ENCODE measurements at places on chromosomes 7 and 10.

DNA sequence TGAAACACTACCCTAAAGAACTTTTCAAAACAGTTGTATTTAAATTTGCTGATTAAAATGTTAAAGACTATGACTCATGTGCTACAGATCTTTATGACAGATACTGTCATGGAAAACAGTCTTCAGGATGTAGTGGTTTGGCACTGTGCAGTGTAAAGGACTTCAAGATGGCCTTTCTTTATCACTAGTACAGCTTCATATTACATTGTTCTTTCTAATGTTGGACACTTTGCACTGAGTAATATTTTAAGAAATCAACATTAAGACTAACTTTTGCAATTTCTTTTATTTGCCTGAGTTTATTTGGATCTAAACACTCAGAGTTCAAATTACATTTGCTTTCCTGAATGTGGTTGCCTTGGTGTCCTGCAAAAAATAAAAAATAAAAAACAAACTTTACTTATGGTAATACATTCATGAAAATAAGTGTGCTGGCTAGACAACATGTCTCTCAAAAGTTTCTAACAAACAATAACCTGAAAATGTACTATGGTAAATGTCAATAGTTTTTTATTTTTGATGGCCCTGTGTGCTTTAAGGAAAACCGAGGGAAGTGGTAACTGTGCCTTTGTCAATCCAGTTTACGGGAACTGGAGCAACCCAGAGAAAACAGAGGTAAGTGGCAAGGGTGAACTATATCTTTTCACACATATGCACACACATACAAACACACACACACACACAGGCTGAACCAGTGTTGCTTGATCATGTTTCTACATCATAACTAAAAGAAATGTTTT, 85.9 kb upstream of the PLXDC2 start:
- no peak for DNase-seq

DNA sequence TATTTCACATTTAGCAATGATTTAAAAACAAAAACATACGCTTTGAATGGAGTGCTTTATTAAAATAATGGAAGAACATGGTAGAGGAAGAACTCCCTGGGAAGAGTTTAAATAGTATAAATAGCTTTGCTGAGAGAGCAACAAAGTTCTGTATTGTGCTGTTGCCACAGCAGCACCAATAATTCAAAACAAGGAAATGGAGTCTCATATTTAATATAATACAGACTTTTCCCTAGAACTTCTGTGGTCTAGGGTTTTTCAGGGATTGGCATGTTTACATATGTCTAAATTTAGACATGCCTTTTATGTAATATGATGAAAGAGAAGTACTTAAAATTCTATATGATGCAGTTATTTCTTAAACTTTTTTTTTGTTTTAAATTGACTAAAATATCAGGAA, 217.2 kb upstream of the HDAC9 start:
- no peak for DNase-seq

DNA sequence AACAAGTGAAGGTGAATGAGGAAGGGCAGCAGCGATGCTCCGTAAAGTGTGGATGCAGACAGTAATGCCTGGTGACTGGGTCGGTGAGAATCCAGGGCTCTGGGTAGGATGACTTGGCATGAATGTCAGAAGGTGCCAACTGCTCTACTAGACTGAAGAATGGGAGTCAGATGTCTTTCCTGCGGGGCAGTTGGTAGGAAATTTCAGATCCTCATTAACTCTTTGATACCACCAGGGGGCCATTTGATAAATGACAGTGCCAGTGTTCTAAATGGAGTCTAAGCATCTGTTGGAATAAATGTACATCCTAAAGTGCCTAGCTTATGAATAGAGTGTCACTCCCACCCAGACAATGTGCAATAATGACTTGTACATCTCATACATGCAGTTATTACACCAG, 462.0 kb downstream of the GRM8 start:
- DNase-seq, result no peak

- peak; percentile 23 for DNase-seq
Observed at GRCh38 chr7:140672382-140673062, at the start of gene ADCK2. Gene ADCK2, plus strand, starts transcription at chr7:140672945. Its CDS starts 386 bp downstream, at chr7:140673331.

DNA sequence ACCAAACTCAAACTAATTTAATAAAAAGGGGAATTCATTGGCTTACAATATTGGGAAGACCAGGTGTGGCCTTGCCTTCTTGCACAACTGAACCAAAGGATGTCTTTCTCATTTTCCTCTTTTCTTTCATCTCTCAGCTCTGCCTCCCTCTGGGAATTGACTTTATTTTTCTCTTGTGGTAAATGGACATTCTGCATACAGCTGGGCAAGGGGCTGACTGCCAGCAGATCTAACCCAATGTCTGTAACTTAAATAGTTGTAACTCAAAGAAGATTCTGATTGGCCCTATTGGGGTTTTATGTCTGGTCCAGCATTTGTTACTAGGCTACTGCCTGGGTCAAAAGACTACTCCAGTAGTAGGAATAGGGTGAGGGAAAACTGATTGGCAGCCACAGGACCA, 15.3 kb downstream of the PTTG1IP2 start:
- no peak for DNase-seq

DNA sequence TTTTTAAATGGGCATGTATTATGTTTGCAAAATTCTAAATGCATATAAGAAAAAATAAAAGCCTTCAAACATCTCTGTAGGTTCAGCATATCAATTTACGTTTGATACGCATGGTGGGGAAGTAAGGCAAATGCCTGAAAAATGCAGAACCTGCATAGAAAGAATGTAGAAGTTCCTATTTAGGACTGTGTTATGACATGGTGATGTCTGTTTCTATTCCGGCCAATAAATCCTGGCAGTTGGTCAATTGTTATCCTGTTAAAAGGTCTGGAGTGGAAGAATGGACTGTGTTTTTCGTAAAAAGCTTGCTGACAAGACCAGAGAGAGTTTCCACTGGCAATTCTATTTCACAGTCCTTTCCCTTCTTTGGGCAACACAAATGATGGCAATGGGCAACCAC, 49.6 kb upstream of the CAV2 start:
- no peak for DNase-seq

DNA sequence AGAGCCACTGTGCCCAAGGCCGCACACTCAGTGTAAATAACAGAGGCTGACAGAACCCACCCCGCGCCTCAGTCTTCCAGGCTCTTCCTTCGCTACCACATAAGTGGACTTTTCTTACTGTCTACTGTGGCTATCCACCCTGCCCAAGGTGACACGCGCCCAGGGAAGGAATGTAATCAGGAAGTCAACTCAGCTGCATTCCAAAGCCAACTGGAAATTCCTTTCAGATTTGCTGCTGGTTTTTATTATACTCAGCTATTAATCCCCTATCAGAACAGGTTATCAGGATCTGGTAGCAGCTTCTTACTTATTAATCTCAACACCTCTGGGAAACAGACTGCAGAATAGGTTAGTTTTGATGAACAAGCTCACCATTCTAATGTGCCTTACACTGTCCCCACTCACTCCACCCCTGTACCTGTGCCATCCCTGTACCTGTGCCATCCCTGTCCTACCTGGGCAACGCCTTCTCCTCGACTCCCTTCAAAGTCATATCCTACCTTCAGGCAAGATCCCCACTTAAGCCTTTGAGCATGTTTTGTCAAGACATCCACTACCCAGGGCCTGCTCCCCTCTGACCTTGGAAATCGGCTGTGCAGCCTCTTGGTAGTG, 90.7 kb downstream of the NHLRC2 start:
- DNase-seq, result no peak

GRCh38 chr10:13971601-13972475, 358.9 kb downstream of the FRMD4A start:
- no peak for DNase-seq

DNA sequence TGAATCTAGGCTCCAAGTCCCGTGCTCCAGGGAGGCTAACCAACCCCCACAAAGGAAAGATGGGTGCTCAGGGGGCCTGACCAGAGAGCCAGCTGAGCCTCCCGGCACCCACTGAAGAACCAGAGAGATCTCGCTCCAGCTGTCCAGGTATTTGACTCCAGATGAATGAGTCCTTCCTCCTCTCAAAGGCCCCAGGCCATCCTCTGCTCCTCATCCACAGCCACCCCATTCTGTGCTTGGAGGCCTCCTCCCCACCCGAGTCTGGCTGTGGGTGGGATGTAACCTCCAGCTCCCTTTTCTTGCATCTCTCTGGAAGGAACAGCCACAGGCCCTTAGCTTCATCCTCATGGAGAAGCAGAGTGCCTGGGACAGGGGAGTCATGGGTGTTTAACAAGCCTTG, 44.6 kb downstream of the VSTM4 start:
- DNase-seq, result no peak

- DNase-seq, result no peak
Observed at GRCh38 chr10:103661198-103661950, 167.9 kb downstream of the NEURL1 start.

DNA sequence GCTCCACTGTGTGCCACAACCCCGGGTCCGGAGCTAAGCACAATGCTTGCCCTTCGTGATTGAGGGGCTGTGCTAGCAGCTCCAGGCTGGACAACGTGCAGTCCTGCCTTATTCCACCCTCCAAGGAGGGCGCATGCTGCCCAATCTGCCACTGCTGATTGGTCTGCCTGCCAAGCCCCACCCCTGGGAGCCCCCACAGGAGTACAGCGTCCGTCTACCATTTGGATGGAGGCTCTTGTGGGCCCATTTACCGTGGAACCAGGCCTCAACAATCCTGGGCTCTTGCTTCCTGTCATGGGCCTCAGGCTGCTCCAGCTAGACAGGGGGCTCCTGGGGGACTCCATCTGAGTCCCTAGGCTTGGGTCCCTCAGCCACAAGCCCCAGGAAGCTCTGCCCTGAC, 173.3 kb downstream of the SLIT1 start:
- no peak for DNase-seq

- no peak for DNase-seq
Observed at GRCh38 chr7:134856091-134856490, 76.7 kb downstream of the CALD1 start.

DNA sequence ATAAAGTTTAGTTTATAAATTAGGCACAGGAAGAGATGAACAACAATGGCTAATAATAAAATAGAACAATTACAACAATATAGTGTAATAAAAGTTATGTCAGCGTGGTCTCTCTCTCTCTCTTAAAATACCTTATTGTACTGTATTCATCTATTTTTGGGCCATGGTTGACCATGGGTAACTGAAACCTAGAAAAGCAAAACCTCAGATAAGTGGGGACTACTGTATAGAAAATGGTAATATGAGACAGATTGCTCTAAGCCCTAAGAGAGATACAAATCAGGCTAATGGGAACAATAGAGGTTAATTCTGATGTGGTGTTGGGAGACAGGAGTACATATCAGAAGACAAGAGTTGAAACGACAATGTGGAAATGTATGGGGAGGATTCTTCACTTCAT, 86.2 kb downstream of the ZNF365 start:
- DNase-seq, result no peak

- no peak for DNase-seq
Observed at GRCh38 chr10:42950606-42951485, 126.0 kb upstream of the RET start.

DNA sequence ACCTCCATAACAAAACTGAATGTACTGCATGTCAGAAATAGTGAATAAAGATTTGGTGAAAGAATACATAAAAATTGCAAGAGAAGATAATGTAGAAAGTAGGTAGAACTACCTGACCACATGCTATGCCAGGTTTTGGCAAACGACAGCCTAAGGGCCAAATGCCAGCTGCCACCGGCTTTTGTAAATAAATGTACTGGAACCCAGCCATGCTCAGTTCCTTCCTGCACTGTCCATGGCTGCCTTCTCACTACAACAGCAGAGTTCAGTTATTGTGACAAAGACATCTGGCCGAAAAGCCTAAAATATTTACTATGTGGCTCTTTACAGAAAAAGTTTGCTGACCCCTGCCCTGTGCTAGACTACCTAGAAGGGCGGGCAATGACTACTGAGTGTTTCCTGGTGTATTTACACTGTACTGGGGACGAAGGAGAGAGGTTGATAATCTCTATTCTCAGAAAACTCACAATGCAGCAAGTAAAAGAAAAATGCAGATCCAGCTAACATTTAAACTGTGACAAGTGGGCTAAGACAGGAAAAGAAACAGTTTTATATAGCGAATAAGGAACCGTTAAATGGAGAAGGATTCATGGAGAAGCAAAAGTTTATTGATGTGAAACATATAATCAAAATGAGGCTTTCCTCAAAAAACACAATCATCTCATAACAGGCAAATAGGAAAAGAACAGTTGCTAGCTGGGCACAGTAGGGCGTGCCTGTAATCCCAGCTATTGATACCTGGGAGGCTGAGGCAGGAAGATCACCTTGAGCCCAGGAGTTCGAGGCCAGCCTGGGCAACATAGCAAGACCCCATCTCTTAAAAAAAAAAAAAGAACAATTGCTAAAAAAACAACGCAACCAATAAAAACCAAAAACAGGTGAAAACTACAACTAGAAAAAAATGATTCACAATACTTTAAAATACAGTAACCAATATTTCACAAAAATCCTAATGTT, 13.7 kb downstream of the KIN start:
- DNase-seq, result no peak

- DNase-seq, result no peak
Observed at GRCh38 chr7:130959743-130960207, 225.8 kb upstream of the KLF14 start.

DNA sequence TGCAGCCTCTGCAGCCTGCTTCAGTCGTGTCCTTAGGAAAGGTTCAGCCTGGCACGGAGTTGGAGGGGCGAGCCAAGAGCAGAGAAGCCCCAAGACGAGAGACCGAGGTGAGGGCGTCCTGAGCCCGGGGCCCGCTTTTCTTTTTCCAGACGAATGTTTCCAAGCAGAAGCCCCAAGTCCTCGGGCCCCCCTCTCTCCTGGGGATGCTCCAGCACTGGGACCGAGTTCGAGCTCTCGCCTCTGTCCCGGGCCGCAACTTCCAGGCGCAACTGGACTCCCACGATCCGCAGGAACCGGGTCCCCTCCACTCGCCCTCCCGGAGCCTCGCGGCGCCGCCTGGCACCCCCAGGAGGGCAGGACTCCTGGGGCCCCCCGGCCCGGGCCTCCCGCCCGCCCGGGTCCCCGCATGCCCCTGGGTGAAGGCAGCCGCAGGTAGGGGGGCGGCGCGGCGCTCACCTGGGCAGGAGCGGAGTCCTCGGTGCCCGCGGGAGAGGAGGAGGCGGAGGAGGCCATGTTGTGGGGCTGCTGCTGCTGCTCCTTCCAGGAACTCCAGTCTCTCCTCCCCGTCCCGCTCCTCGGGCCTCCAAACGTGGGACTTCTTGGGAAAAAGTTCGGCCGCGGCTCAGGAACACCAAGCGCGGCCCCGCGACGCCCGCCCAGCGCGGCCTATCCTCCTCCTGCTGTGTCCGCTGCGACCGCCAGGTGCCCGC, 45.3 kb upstream of the CDK1 start:
- no peak for DNase-seq

DNA sequence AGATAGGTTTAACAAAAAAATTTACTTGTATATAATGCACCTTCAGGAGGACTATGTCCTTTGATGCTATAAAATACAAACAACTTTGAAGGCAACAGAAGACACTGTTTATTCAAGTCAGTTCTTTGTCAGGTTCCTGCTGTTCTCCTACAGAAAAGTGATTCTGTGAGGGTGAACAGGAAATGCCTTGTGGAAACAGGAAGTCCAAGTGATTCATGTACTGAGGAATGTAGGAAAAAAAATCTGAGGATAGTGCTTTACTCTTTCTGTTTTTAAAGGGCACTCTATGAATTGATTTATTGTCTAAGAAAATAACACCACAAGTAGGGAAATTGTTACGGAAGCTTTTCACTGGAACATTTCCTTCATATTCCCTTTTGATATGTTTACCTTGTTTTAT, 171.9 kb downstream of the HDAC9 start:
- no peak for DNase-seq
